ENCODE measurements at places on chromosomes 3 and 15.

- DNase-seq, result peak; percentile 95
These were observed 51.9 kb downstream of the CCK start for GRCh38 chr3:42214064-42214463.

DNA sequence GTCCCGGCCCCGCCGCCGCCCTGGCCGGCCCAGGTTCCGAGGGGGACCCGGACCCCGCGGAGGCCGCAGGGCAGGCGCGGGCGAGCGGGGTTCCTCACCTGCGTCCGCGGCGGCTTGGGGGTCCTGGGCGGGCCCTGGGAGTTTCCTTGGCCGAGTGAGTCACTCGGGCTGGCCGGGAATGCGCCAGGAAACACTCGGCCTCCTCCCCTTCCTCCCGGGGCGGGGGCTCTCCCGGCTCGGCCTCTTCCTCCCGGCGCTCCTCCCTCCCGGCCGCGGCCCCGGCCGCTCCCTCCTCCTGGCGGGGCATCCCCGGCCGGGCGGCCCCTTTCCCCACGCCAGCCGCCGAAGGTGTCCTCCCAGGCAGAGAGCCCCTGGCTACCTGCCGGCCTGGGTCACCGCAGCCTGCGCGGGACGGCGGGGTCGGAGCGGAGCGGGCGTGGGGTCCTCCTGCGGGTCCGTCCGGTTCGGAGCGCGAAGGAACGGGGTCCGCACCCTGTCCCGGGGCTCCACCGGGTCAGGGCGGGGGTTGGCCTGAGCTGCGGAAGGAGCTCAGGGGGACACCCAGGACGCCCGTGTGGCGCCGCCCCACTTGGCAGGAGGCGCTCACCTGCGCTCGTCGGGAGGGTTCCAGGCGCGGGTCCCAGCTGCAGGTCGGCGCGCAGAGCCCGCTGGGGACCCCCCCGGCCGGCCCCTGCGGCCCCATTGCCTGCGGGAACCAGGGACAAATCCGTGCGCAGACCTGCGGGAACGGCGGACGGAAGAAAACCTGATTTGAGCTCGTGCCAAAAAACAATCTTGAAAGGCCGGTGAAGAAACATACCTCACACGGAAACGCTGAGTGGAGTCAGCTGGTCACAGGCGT is at the start of gene CYFIP1:
CYFIP1 (minus strand) TSS at position 180 of the 862 bp plus-strand sequence. CDS start 33,083 bp downstream, outside the sequence.
- no peak for DNase-seq

DNA sequence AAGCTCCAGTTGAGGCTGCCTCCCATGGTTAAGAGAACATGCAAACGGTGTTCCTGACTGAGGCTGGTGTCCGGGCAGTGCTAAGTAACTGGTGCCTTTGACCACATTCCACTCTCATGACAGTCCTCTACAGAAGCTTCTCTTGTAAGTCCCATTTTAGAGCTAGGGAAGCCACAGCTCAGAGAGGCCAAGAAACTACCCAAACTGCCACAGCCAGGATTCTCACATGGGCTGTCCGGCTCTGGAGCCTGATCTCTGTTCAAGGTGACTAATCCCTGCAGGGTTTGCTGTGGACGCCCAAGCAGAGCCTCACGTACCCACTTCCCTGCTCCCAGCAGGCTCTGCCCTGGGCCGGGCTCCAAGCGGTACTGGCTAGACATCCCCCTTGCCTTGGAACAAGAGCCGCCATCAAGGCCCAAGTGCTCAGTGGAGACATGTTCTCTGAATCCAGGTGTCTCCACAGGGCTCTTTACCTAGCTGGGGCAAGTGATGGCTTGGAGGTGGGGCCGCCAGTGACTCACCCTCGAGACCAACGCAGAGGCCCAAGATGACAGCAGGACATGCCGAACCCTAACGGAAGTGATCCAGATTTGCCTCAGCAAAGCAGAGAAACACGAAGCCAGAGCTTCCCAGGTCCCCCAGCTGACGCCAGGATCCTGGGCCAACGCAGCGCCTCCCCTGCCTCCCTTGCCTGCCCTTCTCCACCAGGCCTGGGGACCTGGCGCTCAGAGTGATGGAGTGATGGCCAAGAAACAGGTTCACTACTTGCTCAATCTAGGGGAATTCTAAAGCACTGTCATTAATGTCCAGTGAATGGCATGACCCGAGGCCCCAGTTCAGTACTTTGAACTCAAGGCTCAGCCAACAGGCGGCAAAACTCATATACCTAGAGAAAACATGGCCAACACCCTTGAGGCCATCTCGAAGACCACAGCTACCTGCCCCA is 24.4 kb downstream of the KLHL25 start:
- no peak for DNase-seq

DNA sequence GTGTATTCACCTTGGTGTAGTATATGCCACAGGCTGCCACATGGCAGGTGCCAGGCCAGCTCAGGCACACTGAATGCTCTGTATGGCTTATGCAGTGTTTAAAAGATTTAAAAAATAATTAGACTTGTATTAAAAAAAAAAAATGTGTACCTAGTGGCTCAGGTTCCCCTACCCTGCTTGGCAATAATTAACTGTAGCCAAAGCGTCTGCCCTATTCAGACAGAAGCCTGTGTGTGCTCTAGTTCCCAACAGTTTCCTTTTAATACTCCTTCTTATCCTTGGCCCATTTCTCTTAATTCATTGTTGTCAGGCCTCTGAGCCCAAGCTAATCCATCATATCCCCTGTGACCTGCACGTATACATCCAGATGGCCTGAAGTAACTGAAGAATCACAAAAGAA is 752.2 kb upstream of the CFAP20DC start:
- no peak for DNase-seq

- DNase-seq, result no peak
These were observed 224.1 kb upstream of the IL12A start for GRCh38 chr3:159764490-159765029.

GRCh38 chr3:59424268-59425010 is 374.6 kb upstream of the CFAP20DC start:
- DNase-seq, result no peak

DNA sequence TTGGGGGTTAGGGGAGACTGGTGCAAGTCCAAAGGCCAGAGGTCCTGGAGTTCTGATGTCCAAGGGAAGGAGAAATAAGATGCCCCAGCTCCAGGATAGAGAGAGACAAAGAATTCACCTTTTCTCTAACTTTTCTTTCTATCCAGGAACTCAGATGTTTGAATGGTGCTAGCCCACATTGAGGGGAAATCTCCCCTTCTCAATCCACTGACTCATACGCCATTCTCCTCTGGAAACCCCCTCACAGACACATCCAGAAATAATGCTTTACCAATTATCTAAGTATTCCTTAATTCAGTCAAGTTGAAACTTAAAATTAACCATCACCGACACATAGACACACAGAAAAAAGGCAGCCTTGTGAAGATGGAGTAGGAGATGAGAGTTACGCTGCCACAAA is 1085.2 kb downstream of the NSUN3 start:
- no peak for DNase-seq

DNA sequence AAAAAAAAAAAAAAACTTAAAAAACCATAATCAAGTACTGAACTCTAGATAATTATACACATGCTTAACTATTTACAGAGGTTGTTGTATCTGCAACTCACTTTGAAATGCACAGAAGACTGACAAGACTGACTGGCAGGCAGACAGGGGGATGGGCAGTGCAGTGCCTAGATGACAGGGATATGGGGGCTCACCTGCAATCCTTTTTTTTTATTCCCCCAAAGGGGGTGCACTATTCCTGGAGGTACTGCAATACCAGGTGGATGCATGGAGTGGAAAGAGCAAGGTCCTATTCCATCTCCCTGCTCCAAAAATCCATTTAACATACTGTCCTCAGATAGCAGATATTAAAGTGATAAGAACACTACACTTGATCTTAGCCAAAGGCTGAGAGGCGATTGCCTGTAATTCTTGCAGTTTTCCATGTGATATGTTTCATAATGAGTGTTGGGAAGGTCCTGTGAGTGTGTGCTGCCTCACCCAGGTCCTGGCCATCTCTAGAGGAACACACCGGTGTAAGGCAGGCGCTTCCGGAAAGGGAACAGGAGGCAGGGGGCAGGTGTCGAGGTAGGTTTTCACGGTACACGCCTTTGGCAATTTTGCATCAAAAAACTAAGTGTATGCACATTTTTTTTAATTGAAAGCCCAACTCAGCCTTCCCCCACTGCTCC is 22.7 kb downstream of the SEC61A1 start:
- DNase-seq, result peak; percentile 35

DNA sequence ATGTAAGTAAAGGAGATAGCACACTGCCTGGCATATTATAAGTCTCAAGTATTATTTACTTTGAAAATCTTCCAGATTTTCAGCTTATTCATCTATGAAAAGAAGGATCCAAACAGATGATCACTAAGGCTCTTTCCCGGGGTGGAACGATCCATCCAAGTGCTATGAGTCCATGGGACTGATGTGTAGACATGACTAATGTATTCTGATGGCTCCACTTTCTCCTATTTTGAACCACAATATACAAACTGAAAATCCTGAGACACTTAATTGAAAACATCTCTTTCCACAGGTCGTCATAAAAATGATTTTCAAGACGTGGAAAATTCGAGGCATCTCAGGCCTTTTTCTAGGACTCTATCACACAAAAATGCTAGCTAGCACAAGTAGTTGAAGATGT is 33.4 kb upstream of the CHRM5 start:
- no peak for DNase-seq

DNA sequence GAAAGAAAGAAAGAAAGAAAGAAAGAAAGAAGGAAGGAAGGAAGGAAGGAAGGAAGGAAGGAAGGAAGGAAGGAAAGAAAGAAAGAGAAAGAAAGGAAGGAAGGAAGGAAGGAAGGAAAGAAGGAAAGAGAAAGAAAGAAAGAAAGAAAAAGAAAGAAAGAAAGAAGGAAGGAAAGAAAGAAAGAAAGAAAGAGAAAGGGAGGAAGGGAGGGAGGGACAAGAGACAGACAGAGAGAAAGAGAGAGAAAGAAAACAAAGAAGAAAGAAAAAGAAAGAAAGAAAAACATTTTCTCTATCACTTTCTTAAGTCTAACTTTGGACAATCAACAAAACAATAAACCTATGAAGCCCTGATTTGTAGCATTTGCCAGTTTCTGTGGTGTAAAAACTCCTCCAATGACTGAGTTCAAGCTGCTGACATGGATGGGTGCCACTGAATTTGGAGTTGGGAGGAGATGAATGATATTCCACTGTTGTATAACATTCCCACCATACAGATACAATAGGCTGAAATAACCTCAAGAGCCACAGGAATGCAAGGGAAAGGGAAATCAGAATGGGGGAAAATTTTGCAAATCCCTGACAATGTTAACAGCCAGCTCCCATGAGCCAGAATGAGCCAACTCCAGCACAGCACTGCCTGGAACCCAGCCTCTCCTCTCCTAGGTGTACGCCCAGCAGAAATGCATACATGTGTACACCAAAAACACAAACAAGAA is 15.0 kb upstream of the RTP3 start:
- DNase-seq, result no peak

DNA sequence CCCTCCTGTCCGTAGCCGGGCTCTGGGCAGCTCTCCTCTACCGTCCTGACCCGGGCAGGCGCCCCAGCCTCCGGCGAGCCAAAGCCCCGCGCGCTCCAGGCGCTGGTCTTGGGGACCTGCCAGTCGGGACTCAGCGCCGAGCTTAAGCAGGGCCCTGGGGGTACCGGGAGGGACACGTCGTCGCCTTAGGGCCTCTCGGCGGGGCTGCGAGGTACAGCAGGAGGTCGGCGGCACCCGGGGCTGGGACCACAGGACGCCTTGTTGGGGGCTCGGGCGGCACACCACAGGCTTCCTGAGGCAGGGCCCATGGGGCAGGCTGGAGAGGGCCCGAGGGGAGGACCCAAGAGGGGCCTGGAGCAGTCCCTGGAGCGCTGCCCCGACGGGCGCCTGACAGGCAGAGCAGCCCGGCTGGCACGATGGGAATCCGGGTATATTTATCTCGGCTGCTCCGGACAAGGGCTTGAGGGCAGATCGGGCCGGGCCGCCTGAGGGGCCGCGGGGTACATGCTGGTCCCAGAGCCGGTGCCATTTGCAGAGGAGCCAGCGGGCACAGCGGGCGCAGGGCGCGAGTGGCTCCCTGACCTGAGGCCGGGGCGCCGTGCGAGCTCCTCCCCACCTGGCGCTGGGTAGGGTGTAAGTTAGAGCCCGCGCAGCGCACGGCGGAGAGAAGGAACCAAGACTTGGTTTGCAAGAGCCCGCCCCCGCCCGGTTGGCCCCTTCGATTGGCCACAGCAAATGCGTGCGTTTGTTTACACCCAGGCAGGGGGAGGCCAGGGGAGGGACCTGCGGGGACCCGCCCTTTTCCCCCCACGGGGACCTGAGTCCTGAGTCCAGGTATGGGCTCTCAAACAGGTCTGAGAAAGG is 574 bp downstream of the SLC38A3 start:
- DNase-seq, result no peak

DNA sequence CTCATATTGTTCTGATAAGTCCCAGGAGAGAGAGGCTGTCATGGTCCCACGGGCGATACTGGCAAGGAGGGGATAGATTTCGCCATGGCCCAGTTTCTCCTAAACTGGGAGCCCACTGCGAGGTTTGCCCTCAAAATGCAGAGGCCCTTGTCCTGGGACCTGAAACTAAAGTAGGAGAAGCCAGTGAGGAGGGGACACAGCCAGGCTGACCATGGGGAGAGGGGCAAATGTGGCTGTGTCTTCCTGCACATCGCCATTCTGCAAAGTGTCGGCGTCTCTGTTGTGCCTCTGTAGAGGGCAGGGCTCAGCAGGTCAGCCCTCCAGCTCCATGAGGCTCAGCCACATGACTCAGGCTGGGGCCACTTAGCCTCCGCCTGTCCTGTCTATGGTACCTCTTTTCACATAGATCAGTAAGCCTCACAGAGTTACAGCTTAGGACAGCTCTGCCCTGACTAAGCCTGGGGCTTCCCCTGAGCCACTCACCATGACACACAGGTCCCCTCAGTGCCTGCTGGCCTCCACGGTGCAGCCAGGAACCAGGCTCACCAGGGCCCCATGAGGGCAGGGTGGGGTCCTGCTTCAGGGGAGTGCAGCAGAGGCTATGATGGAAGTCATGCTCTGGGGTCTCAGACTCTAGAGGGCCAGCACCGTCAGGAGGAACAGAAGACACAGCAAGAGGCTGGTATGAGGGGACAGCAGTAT is 28.6 kb upstream of the PLXNA1 start:
- DNase-seq, result no peak

GRCh38 chr3:146550070-146550615 is 5.7 kb upstream of the PLSCR1 start:
- no peak for DNase-seq

All from NCI-H2029 treated with DMSO at 0.1 percent for 48 hours (cell line).